Testis (tissue), 5 donors: ENCODE measurements at places on chromosomes 2 and 18. TPM values are rescaled to one million over a fixed set of nuclear protein-coding genes. Genes with fewer than 3 reads are reported as not detected.

The ACMSD gene
- total RNA-seq = not detected

The CCDC85A gene
- total RNA-seq = 2.9 TPM

The SP5 gene
- 3.5 TPM for total RNA-seq

The RNF149 gene
- total RNA-seq = 95.0 TPM

The CCDC68 gene
- 35.7 TPM for total RNA-seq

The DPP10 gene
- 6.7 TPM for total RNA-seq

The HOXD11 gene
- total RNA-seq = 1.7 TPM

The MPV17 gene
- 71.2 TPM for total RNA-seq

The IL18RAP gene
- 2.4 TPM for total RNA-seq

The EFEMP1 gene
- 2.4 TPM for total RNA-seq

The SLC4A3 gene
- 44.3 TPM for total RNA-seq

The GALR1 gene
- 0.16 TPM for total RNA-seq

The CFAP65 gene
- total RNA-seq = 23.7 TPM

The CHAC2 gene
- 3.6 TPM for total RNA-seq

The SH2D6 gene
- total RNA-seq = 13.6 TPM

The DNAH6 gene
- total RNA-seq = 7.1 TPM

The CYP1B1 gene
- total RNA-seq = 14.3 TPM

The IL36G gene
- total RNA-seq = not detected

The PCBP1 gene
- total RNA-seq = 144 TPM

The GPR55 gene
- total RNA-seq = 10.9 TPM

The TGFA gene
- total RNA-seq = 0.62 TPM

The DCDC2C gene
- 10.6 TPM for total RNA-seq

The GPAT2 gene
- total RNA-seq = 23.5 TPM

The MLPH gene
- total RNA-seq = 6.5 TPM

The RESP18 gene
- 0.71 TPM for total RNA-seq

The VSNL1 gene
- 1.4 TPM for total RNA-seq

The PROM2 gene
- total RNA-seq = 2.4 TPM

The ARHGAP28 gene
- total RNA-seq = 76.8 TPM

The SCYGR7 gene
- not detected for total RNA-seq

The MGAT4A gene
- total RNA-seq = 13.8 TPM

The FEV gene
- not detected for total RNA-seq

The NGEF gene
- total RNA-seq = 15.6 TPM

The TLX2 gene
- 4.5 TPM for total RNA-seq

The CCBE1 gene
- 2.6 TPM for total RNA-seq

The TMEM178A gene
- 5.7 TPM for total RNA-seq

The CD8B2 gene
- total RNA-seq = 0.25 TPM

The RASGRP3 gene
- total RNA-seq = 26.3 TPM

The CRYGD gene
- not detected for total RNA-seq

The C2orf15 gene
- 1.7 TPM for total RNA-seq

The VAPA gene
- 224 TPM for total RNA-seq

The DSG1 gene
- 2.8 TPM for total RNA-seq

The HAUS1 gene
- 31.1 TPM for total RNA-seq

The SKA1 gene
- 5.5 TPM for total RNA-seq

The L3MBTL4 gene
- total RNA-seq = 50.9 TPM

The CNNM3 gene
- total RNA-seq = 33.6 TPM

The KCNJ3 gene
- total RNA-seq = 0.71 TPM

The TANC1 gene
- total RNA-seq = 16.2 TPM

The ATP5MC3 gene
- total RNA-seq = 68.4 TPM

The RAB11FIP5 gene
- total RNA-seq = 108 TPM

The CRYGC gene
- 2.2 TPM for total RNA-seq

The SLC14A1 gene
- 0.50 TPM for total RNA-seq

The CTNNA2 gene
- 36.8 TPM for total RNA-seq

The OR6B2 gene
- not detected for total RNA-seq

The SMYD1 gene
- 1.5 TPM for total RNA-seq
